ENCODE measurements at places on chromosomes 5 and 9.

DNA sequence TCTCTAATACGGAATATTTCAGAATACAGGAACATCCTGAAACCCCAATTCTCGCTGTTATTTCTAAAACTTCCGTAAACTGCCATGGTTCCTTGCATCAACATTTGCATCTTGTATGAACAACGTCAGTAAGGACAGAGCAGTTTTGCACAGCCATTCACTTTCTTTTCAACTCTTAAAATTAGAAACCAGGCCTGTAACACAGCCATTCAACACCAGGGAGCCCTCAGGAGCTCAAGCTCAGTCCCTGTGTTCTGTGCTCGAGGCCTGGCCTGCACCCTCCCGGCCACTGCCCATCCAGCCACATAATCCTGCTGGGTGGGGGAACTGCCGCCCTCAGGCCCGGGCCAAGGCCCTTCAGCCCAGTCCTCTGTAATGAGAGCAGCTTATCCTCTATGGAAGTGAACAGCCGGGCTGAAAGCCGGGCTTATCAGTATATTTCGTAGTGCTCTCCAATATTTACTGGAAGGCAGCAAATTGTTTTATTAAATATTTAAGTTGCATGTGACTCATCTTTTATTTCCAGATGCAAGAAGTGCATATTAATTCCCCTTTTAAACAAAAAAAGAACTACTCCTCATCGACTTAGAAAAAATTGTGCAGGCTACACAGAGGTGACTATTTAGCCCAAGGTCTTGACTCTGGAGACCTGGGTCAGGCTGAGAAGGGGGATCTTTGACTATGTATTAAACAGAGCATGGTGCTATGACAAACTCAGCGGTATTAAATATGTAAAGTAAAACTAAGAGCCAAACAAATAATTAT is 33.2 kb upstream of the SLC6A3 start:
- H3K36me3 ChIP-seq: no peaks in the 10 kb centered on the region
- no peak overlapping the region for H3K27ac ChIP-seq
- DNase-seq: no peak
- no peaks in the 10 kb centered on the region for H3K27me3 ChIP-seq

DNA sequence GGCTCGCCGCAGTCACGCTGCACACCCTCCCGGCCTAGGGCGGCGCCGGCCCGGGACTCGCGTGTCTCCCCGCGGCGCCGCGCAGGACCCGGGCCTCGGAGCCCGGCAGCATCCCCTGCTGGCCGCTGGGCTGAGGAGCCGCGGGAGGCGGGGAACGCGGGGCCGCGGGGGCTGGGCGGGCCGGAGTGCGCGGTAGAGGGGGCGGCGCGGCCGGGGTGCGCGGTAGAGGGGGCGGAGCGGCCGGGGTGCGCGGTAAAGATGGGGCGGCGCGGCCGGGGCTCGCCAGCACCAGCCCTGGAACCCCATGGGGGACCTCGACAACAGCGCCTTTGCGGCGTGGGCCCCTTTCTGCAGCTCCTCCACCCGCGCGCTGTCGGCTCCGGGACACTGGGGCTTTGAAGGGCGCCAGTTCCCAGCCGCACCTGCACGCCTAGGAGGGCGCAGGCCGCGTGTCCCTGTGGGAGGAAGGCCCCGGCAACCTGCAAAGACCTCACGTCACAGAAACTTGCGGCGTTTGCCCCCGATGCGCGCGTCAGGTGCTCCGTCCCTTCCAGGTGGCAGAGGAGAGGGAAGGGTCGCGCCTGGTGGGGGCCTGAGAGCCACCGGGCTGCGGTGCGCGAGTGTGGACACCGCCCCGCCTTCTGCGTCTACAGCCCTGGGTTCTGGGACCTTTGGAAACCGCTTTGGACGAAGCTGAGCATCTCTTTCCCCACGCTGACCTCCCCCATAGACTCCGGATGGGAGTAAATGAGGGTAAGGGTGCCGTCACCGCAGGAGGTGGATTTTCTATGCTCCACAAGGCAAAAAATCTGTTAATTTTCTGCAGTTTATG is 49.6 kb downstream of the NSUN2 start:
- no peaks in the 10 kb centered on the region for H3K27me3 ChIP-seq
- peak overlapping the region; percentile 36 for H3K4me3 ChIP-seq
- H3K36me3 ChIP-seq: no peaks in the 10 kb centered on the region
- H3K27ac ChIP-seq: peak overlapping the region; percentile 62
- DNase-seq: peak; percentile 69
- H3K4me1 ChIP-seq: peaks cover 9% of the 10 kb centered on the region

- no peaks in the 10 kb centered on the region for H3K36me3 ChIP-seq
- no peak overlapping the region for H3K27ac ChIP-seq
- no peak overlapping the region for H3K4me3 ChIP-seq
Measured at GRCh38 chr5:170363671-170364070, 25.5 kb downstream of the KCNMB1 start.

DNA sequence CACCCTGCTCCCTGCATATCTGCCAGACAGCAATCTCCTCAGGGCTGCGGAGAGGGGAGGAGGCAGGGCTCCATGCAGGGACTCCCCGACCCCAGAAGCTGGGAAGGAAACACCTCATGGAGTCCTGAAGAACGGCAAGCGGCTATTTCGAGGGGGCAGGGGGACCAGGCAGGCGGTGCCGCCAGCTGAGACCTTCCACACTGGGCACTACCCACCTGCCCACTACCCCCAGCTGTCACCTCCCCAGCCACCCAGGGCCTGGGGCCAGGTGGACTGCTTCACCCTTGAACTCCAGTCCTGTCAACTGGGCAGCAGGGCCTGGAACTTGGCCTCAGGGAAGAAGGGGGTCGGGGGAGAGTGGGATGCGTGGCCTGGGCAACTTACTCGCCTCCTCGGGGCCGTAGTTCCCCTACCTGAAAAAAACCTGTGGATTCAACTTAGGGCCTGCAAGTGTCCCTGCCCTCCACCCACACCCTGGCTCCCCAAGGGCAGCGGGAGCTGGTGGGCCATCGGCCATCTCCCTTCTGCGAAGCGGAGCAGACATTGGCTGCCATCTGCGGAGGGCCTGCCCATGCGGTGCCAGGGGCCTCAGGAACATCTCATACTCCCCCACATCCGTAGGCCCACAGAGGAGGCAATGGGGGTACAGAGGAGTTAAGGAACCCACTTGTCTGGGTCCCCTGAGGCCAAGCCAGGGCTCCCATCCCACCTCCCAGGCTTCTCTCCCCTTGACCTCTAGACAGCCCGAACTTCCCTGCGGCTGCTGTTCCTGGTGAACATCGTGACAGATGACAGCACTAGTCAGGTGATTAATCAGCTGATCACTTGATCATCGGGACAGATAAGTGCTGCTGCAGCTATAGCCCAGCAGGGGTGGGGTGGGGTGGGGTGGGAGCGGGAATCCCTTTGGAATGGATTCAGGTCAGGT is 18.5 kb upstream of the RALGDS start:
- no peaks in the 10 kb centered on the region for H3K36me3 ChIP-seq
- DNase-seq: no peak
- no peaks in the 10 kb centered on the region for H3K27me3 ChIP-seq
- H3K27ac ChIP-seq: no peak overlapping the region
- peaks cover 21% of the 10 kb centered on the region for H3K4me1 ChIP-seq

- H3K36me3 ChIP-seq: no peaks in the 10 kb centered on the region
- no peak overlapping the region for H3K27ac ChIP-seq
- H3K4me3 ChIP-seq: no peak overlapping the region
Measured at GRCh38 chr5:127092690-127093089, 19.4 kb upstream of the C5orf63 start.
